Stimulated activated CD4-positive, alpha-beta T cell treated with anti-CD3 and anti-CD28 coated beads, TNF-alpha, amount 100 ng/mL, for 1 hour (primary cell): ENCODE measurements at places on chromosomes 5 and 9.

DNA sequence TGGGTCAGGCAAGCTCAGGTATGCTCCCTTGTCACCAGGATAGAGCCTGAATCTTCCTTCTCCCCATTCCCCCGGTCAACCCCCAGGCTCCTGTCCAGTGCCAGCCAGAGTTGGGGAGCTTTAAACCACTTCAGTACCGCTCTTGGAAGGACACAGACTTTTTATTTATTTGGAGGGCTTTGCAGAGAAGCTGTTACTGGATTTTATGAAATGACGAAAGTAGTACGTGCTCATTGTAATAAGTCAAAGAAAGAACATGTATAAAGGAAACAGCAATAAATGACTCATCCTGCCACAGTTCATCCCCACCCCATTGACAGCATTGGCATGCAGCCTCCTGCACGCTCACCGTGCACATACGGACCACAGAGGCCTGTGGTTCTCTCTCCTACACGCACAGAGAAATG lies 230.3 kb downstream of the AUH start:
- DNase-seq, result peak; percentile 35

GRCh38 chr9:16139774-16140173 lies 586.9 kb downstream of the CCDC171 start:
- DNase-seq, result no peak

- DNase-seq, result no peak
These were observed 122.0 kb downstream of the BOD1 start for GRCh38 chr5:173494446-173494845.

DNA sequence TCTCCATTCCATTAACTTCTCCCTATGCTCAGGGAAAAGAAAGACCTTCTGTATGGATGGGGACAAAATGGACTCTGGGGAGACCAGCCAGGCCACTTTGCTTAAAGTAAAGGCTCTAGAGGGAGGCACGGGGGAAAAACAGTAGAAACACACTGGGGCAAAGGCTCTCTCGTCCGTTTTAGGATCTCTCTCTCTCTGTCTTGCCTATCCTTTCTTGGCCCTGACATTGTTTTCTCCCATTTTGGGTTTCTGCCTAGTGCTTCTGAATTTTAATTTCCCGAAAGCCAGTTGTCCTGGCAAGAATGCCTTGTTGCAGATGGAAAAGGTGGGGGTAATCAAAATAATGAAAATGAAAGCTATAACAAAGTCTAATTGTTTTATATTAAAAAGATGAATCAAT lies 28.2 kb downstream of the NMUR2 start:
- DNase-seq, result no peak

DNA sequence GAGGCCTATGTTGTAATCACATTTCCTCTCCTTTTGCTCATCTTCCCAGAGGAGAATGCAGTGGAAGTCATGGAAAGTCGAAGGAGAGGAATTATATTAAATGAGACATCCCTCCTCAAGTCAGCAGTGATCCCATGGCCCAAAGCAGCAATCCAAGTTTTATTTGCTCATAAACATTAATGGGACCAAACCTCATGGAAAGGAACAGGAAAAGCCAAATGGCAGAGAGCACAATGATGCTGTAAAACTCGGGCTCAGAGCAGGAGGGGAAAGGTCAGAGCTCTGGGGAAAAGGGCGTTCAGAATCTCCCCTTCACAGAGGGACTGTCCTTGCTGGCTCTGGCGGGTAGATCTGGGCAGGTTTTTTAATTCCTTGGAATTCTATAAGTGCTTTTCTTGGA lies 175.8 kb downstream of the C5orf15 start:
- DNase-seq, result no peak

GRCh38 chr9:109454041-109454440 lies 44.1 kb downstream of the PTPN3 start:
- no peak for DNase-seq

- DNase-seq, result no peak
These were observed 283.3 kb downstream of the TMEM167A start for GRCh38 chr5:82793808-82794419.

DNA sequence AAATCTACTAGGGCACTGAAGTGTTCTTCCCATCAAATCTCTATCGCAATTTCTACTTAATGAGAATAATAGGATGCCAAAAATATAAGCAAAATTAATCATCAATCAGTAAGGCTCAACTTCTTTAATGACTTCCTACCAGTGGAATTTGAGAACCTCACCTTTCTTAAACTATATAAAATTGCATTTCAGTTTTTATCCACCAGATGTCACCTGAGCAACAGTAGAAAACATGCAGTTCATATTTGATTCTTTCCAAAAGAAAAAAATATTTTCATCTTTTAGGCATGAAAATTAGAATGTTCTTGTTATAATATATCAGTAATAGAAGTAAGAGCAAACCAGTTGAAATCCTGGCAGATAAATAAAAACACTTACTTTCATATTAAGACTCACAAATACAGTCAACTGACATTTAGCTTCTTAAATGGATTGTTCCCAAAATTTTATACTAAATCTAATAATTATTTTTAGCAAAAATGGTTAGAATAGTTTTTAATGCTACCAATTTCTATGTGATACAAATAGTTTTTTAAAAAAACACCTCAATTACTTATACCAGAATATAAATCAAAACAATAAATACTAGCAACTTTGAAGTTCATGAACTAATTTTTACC lies 13.4 kb upstream of the CCDC112 start:
- no peak for DNase-seq

DNA sequence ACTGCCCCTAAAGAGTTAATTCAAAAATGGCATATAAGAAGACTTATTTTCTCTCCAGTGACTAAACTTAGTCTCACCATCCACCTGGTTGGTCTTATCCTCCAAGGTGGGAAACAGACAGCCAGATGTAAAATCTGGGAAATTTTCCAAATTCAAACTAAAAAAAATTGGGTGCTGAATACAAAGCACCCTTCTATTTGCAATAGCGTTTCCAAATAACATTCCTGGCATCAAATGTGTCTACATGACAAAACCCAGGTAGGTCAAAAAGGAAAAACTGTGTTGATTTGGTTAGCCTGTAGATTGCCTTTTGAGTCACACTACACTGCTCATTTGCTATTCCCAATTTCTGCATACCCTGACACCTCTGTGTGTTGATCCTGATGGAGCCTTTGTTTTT lies 252.2 kb downstream of the NR2F1-AS1 start:
- no peak for DNase-seq

DNA sequence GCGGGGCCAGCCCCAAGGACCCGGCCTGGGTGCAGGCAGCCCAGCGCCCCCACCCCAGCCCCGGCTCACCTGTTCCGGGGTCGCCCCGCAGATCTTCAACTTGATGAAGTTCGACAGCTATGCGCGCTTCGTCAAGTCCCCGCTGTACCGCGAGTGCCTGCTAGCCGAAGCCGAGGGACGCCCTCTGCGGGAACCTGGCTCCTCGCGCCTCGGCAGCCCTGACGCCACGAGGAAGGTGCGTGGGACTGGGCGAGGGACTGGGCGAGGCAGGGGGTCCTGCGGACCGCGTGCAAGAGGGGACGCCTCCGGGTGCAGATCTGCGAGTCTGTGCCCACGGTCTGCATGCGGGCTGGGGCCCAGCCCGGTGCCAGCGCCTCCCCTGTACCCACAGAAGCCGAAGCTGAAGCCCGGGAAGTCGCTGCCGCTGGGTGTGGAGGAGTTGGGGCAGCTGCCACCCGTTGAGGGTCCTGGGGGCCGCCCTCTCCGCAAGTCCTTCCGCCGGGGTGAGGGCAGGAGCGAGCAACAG lies 9.7 kb downstream of the RGS14 start:
- no peak for DNase-seq

DNA sequence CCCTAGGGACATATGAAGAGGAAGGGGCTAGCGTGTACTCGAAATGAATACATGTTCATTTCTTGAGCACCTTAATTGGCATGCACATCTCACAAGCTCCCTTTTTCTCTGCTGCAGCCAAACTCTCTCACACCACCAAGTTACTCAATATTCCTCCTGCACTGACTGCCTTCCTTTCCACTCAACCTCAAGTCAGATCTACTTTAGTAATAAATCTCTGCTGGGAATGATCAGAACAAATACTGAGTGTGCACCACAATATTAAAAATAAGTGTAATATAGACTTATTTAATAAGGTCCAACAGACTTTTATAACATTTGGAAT lies 995.8 kb upstream of the WWC1 start:
- no peak for DNase-seq

GRCh38 chr5:62488531-62488930 lies 76.0 kb downstream of the IPO11 start:
- DNase-seq, result no peak

GRCh38 chr5:1080432-1080831 lies 31.4 kb downstream of the SLC12A7 start:
- DNase-seq, result no peak

- no peak for DNase-seq
These were observed 231.6 kb upstream of the ANKH start for GRCh38 chr5:15103130-15103529.

DNA sequence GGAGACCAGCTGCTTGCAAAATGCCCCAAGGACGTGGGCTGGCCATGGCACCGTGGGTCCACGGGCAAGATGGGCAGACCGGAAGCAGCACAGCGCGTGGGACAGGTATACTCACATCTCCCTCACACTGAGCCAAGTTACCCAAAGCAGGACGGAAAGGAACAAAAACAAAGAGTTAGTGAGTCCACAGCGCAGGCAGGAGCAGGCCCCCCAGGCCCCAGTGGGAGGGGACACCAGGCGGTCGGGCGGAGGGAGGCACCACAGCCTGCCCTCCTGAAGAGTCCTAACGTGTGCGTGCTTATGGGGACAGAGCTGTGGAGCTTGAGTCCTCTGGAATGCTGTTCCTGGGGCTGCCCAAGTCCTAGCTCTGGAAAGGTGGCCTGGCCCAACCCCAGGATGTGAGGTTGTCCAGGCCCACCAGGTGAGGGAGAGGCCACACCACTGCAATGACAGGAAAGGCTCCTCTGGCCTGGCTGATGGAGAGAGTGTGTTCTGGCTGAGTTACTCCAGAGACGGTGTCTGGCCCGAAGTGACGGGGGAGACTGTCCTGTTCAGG lies 15.2 kb downstream of the SH3GLB2 start:
- no peak for DNase-seq

GRCh38 chr9:98986866-98987651 lies 43.4 kb downstream of the COL15A1 start:
- no peak for DNase-seq

DNA sequence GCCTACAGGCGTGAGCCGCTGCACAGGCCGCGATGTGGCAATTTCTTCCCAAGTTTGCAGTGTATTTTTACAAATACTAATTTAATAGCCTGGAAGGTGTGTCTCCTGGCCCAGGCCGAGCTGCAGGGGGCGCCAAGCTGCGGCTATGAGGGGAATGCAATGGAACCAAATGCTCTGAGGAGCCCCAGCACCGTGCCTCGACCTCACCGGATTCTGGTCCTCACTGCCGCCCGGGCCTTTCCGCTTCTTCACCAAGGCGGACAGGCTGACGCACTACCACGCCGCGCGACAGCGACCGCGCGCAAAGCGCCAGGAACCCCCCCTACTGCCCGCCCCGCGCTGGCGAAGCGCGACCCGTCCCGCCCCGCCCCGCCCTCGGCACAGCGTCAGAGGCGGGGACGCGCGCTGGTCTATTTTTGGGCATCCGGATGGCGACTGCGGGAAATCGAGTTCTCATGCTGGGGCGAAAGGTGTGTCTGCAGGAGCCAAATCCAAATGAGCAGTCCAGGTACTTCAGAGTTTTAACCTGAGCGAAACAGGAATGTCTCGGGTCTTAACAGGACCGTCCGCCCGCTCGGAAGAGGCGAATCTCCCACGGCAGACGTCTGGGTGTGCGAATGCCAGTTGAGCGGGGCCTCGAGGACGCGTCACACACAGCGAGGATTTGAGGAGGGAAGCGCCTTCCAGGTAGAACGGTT lies 31.7 kb upstream of the PRXL2C start:
- DNase-seq, result peak; percentile 45

- DNase-seq, result no peak
These were observed 86.4 kb downstream of the RCL1 start for GRCh38 chr9:4879115-4879558.

DNA sequence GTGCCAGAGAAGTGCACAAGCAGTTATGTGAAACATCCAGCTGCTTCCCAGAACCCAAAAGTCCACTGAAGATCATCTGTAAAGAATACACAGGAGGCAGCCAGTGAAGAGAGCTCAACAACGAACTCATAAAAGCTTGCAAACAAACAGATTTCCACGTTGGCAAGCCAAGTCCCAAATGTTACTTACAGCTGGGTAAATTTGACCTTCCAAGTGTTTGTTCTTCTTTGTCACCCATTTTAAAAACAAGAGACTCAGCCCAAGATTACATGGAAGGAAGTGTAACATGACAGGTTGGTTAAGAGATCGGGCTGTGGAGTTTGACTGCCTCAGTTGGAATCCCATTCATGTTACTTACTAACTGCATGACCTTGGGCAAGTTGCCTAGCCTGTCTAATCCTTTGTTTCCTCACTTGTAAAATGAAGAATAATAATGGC lies 174.9 kb upstream of the PAPPA start:
- DNase-seq, result no peak

DNA sequence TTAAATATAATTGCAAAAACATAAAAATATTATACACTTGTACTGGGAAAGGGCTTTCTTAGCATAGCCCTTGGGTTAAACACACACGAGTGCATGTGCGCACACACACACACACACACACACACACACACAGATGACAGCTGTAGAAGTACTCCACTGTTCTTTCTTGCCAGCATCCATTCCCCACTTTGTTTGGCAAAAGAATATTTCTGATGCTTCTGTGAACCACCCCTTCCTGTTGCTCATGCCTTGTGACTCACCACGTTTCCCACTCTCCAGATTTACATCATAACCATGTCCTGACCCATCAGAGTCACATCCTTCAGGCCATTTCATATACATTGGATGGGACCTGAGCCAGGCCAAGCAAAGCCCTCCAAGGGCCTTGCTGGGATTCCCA lies 280.1 kb downstream of the DNAH5 start:
- no peak for DNase-seq
